ENCODE measurements at places on chromosomes 4 and X. TPM values are rescaled to one million over a fixed set of nuclear protein-coding genes. Genes with fewer than 3 reads are reported as not detected.

DNA sequence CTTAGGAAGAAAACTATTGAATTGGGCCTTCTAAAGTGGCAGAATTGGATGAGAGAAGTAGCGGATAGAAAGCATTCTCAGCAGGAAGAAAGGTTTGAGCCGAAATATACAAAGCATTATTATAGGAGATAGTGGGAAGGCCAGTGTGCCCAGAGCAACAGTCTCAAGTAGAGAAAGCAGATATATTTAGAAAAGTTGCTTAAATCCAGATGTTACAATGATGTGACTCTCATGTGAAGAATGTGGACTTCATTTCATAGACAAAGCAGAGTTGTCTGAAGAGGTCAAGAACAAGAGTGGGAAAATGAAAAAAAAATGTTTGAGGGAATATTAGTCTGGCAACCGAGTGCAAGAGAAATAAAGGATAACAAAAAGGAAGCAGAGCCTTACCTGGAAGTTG, 66.9 kb downstream of the SYNPO2 start:
- DNase-seq = no peak

Gene PGAM4
- total RNA-seq = not detected

Gene FAM9C
- total RNA-seq = not detected

Gene SOWAHB
- not detected for total RNA-seq

- no peak for DNase-seq
Measured at GRCh38 chr4:80266902-80267380, 477 bp downstream of the FGF5 start.

GRCh38 chr4:13918110-13918509, 290.6 kb upstream of the BOD1L1 start:
- peak; percentile 63 for DNase-seq

Gene IL13RA2
- total RNA-seq = not detected

Gene SNCA
- 10.5 TPM for total RNA-seq

Gene TCP11X2
- not detected for total RNA-seq

GRCh38 chr4:112979881-112980421, 69.5 kb upstream of the ANK2 start:
- no peak for DNase-seq
